ENCODE measurements at places on chromosomes 12 and 14.

DNA sequence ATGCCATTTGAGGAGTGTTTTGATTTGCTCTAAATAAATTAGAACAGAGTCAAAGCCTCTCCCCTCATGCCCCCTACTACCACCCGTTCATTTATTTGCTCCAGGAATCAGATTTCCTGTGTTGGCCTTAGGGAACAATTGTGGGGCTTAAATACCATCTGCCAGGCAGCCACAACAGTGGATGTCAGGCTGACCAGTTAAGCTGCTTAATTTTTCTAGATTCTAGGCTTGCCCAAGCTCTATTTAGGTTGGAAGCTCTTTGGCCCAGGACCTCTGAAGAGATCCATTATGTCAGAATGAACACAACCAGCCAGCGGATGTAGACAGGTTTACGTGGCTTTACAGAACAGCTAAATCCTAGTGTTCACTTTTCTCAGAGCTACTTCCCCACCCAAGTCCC lies 1.0 kb upstream of the TIMELESS start:
- no peak for DNase-seq

- no peak for DNase-seq
Observed at GRCh38 chr12:53207042-53207441, at the start of gene ITGB7. Gene ITGB7, minus strand, starts transcription at chr12:53207251. Its CDS starts 6,808 bp downstream, at chr12:53200443.

GRCh38 chr12:64760808-64761573 lies 1.8 kb upstream of the GNS start:
- no peak for DNase-seq

DNA sequence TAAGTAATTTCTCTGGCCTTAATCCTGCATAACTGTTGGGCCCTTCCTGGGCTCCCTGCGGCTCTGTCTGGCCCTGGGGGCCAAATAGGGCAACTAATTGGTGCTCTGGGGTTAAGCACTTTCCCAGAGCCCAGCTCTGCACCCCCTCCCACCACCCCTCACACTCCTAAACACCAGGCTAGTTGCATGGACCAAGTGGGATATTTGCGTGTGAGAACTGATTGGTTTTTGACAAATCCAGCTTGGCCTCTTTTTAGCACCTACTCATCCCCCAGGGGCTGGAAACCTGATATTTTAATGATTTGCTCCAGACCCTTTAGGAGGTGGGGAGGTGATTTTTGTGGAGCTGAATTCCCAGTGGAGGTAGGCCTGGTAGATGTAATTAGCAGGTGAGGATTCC lies 91.9 kb downstream of the DICER1 start:
- DNase-seq = no peak

DNA sequence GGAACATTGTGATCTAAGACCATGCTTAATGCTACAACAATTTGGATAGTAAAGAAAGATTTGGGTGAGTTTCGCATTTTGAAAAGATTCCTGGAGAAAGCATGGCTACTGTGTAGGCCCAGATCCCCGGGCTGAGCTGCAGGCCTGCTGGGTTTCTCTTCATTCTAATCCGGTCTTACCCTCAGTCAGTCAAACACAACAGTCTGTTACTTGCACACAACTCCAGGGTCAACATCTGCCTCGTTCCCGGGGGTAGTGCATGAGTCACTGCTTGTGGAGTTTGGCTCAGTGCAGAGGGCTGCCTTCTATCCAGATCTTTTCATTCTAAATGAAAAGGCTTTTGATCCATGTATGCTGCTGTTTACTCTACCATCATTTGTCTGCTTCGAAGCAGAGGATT lies 60.4 kb upstream of the SEL1L start:
- DNase-seq = peak; percentile 30

DNA sequence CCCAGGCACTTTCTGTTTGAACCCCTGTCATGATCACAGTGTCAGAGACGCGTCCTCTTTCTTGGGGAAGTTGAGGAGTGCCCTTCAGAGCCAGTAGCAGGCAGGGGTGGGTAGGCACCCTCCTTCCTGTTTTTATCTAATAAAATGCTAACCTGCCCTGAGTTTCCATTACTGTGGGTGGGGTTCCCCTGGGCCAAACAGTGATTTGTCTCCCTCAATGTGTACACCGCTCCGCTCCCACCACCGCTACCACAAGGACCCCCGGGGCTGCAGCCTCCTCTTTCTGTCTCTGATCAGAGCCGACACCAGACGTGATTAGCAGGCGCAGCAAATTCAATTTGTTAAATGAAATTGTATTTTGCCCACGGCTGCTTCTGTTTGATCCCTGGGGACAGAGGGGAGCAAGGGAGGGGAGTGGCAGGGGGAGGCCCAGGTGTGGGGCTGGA lies 5.1 kb downstream of the SHMT2 start:
- DNase-seq = no peak

DNA sequence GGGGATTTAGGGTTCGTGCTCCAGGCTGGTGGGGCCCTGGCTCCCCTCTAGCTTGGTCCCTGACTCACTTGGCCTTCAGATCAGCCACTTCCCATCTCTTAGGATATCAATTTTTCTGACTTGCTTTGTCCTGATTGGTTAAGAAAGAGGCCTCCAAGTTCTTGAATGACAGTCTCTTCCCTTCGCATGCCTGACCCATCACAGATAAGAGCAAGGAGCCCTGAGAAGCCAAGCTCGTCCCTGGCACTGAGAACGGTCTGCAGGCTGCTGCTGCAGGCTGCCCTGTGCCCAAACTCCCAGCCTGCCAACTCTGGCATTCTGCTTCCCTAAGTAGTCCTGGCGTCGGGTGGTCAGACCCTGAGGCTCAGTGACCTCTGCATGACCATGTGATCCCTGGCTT lies 794 bp upstream of the LRTM2 start:
- DNase-seq = no peak

GRCh38 chr14:99660794-99661193 lies 15.9 kb downstream of the HHIPL1 start:
- no peak for DNase-seq
